ENCODE measurements at places on chromosomes 12 and 14.

GRCh38 chr14:55545779-55546178, 34.2 kb upstream of the KTN1 start:
- DNase-seq = no peak

GRCh38 chr14:100049220-100049619, 16.0 kb upstream of the EVL start:
- DNase-seq = no peak

DNA sequence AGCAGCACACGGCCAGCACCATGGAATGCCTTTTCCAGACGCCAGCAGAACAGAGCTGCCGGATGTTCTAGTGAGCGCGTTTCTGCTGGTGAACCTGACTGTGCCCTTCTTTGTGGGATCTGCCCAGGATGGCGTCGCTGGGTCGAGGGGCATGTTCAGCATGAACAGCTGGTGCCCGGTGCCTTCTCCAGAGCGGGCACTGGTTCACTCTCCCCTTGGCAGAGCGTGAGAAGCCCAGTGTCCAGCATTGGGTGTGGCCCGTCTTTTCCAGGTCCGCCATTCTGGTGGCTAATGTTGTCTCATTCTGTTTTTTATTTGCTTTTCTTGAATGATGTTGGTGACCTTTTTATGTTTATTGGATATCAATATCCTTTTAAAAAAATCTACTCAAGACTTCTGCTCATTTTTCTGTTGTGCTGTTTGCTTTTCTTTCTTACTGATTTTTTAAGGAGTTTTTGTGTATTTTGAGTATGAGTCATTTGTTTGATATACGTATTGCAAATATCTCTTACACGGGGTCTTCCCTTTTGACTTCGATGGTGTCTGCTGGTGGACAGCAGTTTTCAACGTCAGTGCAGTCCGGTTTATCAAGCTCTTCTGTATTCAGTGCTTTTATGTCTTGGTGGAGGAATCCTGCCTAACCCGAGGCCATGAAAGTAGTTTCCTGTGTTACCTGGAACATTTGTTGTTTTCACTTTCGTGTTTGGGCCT, 74.3 kb downstream of the ADGRD1 start:
- no peak for DNase-seq

DNA sequence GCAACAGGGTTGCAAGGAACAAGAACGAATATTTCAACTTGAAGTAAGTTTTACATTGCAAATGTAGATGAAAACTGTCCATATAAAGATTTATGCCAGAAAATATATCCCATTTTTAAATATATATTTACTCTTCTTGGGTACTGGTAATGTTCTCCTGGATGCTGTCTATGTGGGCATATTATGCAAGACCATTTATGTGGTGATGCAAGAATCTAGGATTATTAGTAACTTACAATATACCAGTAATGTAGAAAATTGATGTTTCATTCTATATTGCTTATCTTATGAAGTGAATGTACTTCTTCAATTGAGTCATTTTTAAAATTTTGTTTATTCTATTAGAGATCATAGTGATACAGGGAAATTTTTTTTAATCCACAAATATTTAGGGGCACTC, 25.1 kb downstream of the FGFR1OP2 start:
- DNase-seq = no peak

DNA sequence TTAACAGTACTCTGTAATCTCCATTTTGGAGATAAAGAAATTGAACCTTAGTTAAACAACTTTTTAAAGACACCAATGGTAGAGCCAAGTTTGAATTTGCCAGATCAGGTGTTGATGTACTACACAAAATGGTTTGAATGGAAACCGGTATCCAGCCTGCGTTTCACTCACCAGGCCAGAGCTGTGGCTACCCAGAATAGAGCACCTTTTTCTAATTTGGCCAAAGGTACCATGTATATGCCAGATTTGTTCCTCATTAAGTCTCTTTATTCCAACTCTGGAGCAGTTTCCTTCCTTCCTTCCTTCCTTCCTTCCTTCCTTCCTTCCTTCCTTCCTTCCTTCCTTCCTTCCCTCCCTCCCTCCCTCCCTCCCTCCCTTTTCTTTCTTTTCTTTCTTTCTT, 39.3 kb downstream of the PALS1 start:
- DNase-seq = no peak

DNA sequence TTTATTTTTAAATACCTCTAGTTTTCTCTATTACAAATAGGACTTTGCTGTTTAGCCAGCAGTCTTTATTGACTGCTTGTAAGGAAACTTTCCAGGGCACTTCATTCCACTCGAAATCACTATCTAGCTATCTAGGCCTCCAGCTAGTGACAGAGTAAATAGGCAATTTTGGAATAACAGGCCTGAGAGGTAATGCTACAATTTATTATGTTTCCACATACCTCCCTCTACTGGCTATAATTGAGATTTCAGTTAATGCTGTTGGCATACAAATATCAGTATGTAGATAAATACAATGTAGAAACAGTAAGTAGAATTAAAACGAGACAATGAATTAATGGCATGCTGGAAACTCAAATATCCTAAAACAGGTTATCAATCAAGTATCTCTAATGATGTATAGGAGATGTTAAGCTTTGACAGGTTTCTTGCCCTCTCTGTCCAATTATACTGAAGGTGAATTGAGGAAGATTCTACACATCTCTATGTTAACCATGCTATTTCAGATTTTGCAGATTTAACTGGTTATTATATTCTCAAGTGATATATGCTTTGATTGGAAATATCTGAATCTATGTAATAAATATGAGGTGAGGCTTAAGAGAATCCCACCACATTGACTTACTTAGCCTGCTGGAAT, 7.2 kb downstream of the DTD2 start:
- DNase-seq = no peak

DNA sequence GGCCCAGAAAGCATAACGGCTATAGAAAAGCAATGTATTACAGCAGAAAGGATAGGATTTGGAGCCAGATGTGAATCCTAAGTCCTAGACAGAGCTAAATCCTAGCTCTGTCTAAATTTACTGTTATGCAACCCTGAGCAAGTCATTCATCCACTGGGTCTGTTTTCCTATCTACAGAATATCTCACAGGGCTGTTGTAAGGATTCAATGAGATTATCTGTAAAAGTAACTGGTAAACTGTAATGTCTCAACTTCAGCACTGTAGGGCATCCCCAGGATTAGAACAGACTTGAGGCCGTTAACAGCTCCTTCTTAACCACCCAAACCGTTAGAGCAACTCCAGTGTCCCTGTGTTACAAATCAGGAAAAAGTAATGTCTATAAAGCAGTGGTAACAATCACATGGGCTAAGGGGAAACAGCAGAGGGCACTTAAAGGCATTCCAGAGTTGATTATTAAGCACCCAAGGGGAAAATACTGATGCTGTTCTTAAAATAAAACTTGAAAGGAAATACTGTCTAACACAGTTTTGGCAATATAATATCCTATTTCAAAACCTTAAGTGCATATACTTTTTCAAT, 10.1 kb downstream of the GMFB start:
- no peak for DNase-seq

Measured in effector memory CD4-positive, alpha-beta T cell (primary cell).